ENCODE measurements at places on chromosomes 4 and X.
A peak's percentile ranks its signal among the peaks of the same experiment; 100 is the strongest.

DNA sequence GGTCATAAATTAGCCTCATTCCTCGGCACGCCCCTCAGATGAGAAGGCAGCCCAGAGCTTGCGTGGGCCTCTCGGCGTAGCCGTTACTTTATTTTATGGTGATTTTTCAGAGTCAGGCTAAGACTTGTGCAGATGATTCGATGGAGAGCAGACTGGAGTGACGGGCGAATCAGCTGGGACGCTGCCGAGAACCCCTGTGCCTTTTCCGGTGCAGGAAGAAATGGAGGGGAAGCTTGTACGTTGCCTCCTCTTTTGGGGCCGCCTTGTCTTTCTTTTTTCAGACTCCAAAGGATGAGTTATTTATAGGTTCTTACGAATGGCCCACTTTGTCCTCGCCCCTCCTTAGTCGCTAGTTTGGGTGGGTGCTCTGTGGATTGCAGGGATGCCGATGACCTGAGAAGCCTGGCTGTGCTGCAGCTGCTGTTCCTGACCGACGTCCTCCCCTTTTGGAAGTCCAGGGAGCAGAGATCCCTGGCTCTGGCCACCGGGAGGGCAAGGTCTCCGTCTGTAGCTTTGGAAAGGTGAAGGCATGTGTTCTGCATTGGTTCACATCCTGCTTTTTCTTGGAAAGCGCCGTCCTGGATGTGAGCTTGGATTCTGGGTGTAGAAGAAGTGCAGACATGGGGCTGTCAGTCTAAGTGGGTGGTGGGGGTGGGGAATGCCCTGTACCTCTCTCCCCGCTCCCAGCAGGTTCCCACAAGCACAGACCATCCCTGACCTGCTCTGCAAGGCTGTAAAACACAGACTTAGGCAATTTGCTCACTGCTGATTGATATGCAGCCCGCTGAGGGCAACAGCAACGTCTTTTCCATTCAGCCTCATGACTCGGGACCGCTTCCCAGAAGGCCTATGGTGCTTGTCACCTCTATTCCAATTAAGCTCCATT, 9.3 kb downstream of the SORCS2 start:
- DNase-seq: peak; percentile 34

- no peak for DNase-seq
Observed at GRCh38 chrX:110462957-110463356, 104.3 kb downstream of the RTL9 start.

DNA sequence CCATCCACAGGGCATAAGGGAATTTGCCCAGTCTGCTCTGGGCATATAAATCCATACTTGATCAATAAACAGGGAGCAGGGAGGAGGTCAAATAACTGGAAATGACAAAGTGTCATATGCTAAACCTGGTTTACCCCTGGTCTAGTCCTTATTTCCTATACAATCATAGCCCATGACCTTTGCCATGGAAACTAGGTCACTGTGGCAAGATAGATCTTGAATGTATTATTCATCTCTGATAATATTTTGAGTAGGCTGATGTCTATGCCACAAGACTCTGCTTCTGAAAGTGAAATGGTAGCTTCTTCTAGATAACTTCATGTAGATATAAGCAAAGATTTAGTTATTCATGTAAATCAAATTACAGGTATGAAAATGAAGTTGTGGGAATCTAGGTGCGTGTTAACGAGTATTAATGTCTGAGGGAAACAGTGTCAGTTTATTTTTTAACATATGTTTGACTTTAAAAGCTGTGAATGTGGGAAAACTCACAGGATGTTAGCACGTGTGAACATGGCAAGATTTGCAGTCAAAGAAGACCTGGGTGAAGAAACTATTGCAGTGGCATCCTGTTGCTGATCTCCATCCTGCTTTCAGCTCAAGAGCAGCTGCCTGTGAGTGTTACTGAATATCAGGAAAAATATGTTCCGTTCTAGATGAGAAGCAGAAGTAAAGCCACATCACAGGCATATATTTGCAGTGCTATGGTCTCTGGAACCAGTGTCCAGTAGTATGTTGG, 81.8 kb upstream of the NDP start:
- DNase-seq: no peak

- peak; percentile 28 for DNase-seq
Observed at GRCh38 chr4:38128478-38129459, 168.6 kb downstream of the PTTG2 start.

- DNase-seq: no peak
Observed at GRCh38 chr4:177322266-177322665, 12.6 kb downstream of the NEIL3 start.

All from fibroblast of upper back skin (primary cell).